Frontal cortex (tissue), 4 donors: ENCODE measurements at places on chromosomes 11 and 22. TPM values are rescaled to one million over a fixed set of nuclear protein-coding genes. Genes with fewer than 3 reads are reported as not detected.

- DNase-seq: no peak
Observed at GRCh38 chr22:27224485-27225374, 567.3 kb downstream of the MIAT start.

DNA sequence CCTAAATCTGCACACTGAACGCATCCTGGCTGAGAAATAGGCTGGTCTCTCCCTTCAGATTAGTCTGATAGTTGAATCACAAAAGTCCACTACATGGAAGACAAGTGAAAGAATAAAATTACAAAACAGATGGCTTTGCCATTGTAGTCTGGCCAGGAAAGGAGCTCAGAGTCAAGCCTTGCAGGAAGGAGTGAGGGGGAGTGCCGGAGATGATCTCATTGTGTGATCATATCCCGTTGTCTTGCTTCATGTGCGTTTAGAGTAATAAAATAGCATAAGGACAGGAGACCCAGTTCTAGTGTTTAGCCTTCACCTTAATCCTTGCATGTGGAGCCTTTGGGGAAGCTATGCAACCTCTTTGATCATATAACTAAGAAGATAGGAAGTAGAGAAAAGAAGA is 666.7 kb upstream of the RAG2 start:
- no peak for DNase-seq

DNA sequence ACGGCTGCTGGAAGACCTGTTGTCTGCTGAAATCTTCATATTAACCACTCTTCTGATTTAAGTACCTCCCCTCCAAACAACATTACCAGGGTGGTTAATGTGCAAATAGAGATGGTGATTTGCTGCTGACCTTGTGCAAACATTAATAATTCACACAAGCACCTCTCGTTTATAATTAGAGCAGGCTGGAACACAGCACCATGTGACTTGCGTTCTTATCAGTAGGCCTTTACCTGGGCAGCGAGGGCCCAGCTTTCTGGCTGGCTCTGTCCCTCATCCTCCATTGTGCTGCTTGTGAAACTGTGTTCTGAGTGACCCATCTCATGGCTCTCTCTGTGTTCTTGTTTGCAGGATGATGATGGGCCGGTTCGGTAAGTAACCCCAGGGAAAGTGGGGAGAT is 41.0 kb upstream of the PARVG start:
- no peak for DNase-seq

DNA sequence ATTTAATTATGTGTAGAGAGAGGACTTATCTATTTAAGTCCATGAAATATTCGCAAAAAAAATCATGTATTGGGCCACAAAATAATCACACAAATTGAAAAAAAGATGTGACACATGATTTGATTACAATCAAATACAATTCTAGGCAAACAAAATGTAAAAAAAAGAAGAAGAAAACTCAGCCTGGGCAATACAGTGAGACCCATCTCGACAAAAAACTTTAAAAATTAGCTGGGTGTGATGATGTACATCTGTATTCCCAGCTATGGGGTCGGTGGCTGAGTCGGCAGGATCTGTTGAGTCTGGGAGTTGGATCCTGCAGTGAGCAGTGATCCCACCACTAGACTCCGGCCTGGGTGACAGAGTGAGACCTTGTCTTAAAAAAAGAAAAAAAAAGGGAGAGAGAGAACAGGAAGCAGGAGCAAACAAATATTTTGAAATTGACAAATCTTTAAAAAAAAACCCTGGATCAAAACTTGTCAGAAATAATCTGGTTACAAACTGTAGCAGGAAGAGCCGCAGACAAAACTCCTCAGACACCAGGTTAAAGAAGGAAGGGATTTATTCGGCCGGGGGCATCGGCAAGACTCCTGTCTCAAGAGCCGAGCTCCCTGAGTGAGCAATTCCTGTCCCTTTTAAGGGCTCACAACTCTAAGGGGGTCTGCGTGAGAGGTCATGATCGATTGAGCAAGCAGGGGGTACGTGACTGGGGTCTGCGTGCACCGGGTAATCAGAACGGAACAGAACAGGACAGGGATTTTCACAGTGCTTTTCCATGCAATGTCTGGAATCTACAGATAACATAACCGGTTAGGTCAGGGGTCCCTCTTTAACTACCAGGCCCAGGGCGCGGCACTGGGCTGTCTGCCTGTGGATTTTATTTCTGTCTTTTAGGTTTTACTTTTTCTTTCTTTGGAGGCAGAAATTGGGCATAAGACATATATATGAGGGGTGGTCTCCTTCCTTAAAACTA is 3.3 kb upstream of the TYMP start:
- no peak for DNase-seq

- DNase-seq: no peak
Observed at GRCh38 chr11:129352676-129353075, 23.0 kb upstream of the BARX2 start.

GRCh38 chr11:61871158-61871597 is 20.2 kb downstream of the FADS3 start:
- DNase-seq: peak; percentile 70

DNA sequence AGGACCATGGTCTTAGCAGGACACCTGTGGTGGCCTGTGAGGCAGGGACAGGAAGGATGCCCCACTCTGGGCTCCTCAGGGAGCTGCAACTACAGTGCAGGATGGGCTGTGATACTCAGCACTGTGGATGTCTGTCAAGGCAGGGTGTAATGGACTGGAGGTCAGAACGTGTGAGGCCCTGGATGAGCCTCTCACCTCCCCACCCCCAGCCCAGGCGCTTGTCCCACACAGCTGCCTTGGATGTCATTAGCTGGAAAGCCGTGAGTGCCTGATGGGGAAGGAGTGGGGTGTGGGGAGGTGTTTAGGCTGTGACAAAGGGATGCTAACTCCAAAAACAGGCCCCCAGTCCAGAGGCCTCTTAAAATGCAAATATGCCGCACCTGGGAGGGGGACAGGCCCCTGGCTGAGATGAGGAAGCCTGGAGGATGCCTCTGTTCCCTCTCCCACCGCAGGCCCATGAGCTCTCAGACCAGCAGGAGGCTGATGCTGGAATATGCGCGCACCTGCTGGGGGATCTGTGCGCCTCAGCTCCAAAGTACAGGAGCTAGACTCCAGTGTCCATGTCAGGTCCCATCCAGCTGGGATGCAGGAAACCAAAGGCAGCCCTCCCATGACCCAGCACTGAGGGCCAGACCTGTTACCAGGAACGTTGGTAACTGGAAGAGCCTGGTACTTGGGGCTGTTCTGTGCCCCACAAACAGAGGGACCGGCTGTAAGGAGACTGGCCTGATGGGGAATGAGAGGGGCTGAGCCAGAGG is 25.1 kb downstream of the RSPH14 start:
- DNase-seq: no peak

TEF gene
- 7.3 TPM for total RNA-seq

CDC42EP1 gene
- total RNA-seq: 1.6 TPM

TMEM191C gene
- 2.4 TPM for total RNA-seq
